ENCODE measurements at places on chromosomes 12 and 14.

DNA sequence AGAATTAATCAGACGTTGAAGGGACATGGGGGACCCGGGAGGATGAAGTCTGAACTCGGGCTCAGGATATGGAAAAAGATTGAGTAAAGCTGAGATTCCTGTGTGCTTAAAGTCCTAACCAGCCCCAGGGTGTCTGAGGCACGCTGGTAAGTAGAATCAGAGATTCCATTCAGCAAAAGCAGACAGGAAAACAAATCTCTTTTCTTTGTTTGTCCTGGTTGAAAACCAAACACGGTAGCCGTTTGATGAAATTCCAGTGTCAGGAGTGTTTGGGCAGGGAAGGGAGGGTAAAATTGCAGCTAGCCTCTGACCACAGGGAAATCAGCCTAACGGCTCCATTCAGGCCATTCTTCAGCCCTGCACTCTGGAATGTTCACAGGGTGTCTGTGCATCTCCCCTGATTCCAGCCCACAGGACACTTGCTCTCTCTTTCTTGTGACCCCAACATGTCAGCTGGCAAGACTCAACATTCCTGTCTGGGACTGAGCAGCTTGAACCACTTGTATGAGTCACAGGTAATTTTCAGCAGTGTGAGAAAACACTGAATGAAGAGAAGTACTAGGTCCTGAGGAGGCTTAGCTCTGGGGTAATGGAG lies 31.0 kb downstream of the NINJ2 start:
- no peak for DNase-seq

DNA sequence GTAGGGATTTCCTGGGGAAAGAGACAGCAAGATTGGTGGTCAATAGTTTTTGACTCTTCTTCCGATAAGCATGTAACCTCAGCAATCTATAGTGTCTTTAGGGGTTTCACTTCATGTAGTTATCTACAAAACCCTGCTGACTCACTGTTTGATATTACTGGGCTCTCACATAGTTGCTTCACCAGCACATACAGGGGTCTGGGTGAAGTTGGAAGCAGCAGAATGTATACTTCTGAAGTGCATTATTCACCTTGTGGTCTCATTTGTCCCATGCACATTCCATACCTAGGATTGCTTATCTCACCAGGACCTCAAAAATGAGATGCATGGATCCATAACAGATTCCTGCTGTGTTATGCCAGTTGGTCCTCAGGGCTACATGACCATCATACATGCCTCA lies 280.0 kb downstream of the LRIG3 start:
- DNase-seq, result no peak

GRCh38 chr14:36516719-36517241 lies 3.3 kb downstream of the NKX2-1 start:
- DNase-seq, result no peak

DNA sequence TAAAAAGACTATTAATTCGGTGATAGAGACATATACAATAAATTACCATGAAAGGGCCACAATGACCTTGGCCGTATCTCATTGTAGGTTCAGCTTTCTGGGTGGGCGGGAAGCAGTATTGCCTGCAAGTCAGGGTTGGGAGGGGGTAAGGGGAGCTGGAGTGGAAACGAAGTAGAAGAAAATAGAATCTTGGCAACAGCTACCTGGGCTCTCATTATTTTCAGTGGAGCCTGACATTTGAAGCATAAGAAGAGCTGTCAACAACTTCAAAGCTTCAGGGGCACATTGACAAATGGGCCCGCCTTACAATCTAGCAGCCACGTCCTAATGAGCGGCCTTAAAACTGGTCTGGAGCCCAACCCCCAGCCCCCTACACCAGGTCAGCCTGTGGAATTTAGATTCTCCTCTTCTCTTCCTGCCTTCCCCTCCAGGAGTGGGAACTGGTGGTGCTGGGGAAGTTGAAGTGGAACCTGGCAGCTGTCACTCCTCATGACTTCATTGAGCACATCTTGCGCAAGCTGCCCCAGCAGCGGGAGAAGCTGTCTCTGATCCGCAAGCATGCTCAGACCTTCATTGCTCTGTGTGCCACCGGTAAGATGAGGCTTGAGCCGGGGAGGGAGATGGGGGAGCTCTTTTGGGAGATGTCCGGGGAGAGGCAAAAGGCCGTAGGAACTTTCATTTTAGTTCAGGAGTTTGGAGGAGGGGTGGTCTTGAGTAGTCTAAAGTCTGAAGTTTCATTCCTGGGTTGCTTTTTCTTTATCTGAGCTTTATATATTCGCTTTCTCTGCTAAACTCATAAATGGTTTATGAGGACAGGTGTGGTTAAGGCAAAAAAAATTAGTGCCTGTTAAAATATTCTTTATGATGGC lies 5.0 kb downstream of the CCND2 start:
- no peak for DNase-seq

- no peak for DNase-seq
These were observed 1103.1 kb downstream of the VRK1 start for GRCh38 chr14:97900196-97900854.

GRCh38 chr12:104181313-104181712 lies 34.3 kb upstream of the TXNRD1 start:
- DNase-seq, result no peak
